ENCODE measurements at places on chromosomes 6 and 20.
A peak's percentile ranks its signal among the peaks of the same experiment; 100 is the strongest.

DNA sequence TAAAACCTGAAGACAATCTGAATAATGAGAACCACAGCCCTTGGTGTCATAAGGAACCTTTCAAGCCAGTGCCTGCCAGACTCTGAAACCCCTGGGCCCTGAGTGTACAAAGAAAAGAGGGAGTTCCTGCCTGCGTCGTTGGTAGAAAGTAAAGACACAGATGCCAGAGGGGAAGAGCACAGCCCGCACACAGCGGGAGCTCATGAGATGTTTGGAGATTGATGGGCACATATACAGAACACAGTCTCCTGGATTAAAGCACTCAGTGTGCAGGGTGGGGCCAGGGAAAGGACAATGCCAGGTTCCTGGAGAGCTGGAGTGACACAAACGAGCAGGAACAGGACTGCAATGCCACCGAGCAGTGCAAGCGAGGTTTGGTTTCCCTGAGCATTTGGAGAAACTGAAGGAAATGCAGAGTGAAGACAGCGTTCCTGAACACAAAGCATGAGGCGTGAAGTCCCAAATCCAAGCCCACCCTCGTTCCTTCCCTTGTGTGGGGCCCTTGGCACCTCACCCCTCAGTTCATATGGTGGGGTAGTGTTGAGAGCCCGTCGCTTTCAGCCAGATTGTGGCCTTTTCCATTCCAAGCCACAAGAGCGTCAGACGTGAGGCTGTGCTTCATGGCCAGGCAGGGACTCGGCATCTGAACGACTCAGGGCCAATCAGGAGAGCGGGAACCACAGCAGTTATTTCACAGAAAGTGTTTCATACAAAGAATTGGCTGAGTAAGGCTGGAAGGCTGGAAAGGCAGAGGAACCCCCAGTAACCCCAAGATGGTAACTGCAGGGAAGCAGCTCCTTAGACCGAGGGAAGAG is 41.0 kb upstream of the RPS6KA2 start:
- no peak for DNase-seq

DNA sequence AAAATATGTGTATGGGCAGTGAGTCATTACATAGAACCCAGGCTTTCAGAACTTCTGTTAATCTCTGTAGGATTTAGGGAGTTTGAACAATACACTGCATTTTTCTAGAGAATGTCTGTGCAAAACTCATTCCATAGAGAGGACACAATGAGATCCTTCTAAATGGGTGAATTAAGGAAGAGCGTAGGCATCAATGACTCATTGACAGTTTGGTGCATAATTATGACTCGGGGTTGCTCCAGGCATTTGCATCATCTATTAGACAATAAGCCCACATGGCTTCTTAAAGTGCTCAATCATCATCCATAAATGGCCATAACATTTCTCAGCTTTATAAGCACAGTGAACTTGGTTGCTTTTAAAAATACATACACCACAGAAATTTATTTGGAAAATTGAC is 625.5 kb downstream of the CDH26 start:
- DNase-seq: no peak

DNA sequence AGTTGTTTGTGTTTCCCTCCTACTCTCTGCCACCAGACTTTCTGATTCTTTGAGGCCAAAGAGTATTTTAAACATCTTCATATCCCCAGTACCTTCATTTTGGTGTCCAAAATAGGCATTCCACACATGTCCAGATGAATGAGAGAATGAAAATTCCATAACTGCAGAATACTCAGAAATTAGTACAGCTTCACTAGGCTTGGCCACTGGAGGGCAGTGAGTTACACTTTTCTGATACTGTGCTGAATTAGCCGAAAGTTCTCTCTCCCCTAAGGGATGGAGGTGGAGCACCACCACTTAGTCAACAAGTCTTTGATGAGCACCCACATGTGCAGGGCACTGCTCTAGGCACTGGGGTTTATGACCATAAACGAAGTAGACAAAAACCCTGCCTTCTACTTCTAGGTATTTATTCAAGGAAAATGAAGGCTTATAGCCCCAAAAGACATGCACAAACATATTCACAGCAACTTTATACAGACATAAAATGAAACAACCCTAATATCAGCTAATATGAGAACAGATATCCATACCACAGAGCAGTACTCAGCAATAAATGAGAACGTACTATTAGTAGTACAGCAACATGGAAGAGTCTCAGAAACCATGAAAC is 46.1 kb upstream of the TMEM217 start:
- peak; percentile 51 for DNase-seq

DNA sequence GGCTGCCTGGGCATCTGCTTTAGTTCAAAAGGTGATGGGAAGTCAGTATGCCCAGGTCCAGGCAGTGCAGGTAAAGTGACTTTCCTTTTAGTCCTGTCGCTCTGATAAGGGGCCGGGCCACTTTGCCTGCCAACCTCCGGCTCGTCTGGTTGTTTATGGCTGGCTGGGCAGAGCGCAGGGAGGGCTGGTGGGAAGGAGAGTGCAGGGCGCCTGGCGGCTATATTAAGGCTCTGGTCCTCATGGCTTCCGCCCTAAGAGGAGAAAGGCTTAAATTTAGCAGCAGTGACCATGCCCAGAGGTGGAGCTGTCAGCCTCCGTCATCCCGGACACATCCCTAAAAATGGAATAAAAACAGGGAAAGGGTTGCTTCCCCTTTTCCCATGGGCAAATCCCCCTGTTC is 14.6 kb downstream of the GATA5 start:
- DNase-seq: no peak

- DNase-seq: no peak
Observed at GRCh38 chr6:98777762-98778161, 56.6 kb upstream of the POU3F2 start.

DNA sequence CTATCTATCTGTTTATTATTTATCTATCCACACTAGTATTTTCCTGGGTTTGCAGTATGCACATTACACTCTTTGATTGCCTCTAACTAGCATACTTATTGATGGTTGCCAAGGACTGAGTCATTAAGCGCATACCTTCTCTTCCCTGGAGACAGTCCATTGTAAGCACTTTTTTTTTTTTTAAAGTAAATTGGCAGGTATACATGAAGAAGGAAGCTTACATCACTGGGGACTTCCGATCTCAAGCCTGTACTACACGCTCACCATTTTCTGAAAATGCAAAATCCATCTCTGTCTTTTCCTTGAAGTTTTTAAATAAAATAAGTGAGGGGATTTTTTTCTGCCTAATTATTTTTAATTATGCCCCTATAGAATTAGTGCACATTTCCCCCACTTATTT is 63.5 kb downstream of the HMGN3 start:
- DNase-seq: no peak

DNA sequence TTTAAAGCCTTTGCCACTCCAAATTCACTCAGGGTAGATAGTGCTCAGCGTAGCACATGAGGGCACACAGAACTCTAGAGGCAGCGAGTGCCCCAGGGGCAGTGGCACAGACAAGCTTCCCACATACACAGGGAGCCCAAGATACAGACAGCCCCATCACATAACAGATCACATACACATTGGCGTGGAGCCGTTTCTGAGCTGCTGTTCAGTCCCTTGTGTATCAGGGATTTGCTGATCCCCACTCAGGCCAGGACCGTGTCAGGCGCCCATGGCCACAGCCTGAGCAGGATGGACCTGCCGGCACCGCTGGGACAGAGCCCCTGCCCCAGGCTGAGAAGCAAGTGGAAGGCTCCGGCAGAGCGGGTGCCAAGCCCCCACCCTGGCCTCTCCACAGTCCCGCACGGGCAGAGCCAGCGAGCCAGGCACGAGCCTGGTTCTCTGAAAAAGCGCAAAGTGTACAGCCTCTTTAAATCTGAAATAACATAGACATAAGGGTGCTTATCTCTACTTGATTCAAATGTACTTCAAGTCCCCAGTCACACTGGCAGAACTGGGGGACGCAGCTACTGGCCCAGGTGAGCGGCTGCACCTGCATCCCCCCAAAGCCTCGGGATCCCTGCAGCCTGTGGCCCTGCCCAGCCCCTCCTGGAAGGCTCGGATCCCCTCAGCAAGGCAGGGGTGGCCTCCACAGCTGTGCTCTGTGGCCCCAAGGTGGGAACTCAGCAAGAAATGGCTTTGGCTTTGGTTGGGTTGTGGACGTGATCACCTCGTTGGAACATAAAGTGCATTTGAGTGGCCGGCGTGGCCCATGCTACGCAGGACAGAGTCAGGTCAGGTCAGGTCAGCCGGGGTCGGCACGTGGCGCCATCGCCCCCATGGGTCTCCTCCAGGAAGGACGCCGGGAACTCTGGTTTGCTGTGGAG is 231.3 kb downstream of the ERMARD start:
- peak; percentile 8 for DNase-seq

DNA sequence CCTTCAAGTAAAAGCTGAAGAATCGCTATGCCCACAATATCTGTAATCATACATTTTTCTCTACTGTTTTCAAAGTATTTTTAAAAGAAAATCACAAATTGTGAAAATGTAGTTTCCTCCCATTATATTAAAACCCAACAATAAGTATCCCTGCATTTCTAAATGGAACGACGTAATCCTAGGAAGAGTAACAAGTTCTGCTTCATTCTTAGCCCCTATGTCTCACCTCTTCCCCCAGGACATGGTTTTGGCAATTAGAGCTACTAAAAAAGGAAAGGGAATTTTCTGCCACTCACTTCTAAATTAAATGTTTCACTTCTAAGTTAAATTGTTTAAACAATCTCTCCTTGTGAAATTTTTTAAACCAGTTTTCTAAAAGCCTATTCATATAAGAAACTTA is 47.4 kb downstream of the TBPL1 start:
- DNase-seq: no peak

DNA sequence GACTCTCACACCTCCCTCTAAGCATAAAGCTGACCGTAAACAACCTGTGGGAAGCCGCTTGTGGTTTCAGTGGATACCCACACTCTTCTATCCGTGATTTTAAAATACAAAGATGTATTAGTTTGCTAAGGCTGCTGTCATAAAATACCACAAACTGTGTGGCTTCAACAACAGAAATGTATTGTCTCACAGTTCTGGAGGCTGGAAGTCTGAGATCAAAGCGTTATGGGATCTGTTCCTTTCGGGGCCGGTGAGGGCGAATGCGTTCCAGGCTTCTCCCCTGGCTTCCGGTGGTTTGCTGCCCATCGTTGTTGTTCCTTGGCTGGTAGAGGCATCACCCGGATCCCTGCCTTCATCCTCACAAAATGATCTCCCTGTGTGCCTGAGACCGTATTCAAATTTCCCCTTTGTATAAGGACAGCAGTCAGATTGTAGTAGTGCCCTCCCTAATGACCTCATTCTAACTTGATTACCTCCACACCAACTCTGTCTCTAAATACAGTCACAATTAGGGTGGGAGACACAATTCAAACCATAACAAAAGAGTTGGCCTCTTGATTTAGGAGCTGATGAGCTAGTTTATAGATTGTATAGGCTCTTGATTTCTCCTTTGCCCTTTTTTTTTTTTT is 210.6 kb upstream of the SOX4 start:
- DNase-seq: no peak

DNA sequence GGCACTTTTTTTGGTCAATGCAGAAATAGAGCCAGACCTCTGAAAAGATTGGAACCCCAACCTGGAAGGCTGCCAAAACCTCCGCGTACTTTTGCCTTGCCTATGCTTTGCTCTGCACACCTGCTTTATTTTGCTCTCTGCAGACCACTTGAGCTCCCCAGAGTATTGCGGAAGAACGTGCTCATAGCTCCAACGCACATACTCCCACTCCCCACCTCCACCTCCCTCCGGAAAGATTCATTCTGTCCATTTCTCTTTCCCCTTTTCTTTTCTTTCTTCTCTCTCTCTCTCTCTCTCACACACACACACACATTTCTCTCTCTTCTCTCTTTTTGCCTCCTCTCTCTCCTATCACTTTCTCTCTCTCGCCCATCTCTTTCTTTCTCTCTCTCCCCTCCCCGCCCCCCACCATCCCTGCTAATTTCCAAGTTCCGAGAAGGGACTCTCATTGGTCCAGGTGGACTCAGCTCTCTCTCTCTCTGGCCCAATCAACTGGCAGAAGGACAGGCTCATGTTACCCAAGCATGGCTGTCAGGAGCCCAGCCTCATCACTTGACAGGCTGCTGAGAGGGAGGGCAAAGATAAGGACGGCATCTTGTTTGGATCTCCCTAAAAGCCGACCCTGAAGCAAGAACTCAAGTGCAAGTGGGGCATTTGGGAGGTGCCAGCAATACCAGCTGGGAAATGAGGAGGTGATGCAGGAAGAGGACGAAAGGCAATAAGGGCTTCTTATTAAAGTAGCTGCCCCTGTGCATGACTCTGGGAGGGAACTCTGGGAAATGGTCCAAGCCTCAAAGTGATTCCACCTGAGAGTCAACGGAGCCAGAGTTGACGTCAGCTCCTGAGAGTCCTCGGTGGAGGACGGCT is 246.1 kb downstream of the LY86 start:
- DNase-seq: no peak

DNA sequence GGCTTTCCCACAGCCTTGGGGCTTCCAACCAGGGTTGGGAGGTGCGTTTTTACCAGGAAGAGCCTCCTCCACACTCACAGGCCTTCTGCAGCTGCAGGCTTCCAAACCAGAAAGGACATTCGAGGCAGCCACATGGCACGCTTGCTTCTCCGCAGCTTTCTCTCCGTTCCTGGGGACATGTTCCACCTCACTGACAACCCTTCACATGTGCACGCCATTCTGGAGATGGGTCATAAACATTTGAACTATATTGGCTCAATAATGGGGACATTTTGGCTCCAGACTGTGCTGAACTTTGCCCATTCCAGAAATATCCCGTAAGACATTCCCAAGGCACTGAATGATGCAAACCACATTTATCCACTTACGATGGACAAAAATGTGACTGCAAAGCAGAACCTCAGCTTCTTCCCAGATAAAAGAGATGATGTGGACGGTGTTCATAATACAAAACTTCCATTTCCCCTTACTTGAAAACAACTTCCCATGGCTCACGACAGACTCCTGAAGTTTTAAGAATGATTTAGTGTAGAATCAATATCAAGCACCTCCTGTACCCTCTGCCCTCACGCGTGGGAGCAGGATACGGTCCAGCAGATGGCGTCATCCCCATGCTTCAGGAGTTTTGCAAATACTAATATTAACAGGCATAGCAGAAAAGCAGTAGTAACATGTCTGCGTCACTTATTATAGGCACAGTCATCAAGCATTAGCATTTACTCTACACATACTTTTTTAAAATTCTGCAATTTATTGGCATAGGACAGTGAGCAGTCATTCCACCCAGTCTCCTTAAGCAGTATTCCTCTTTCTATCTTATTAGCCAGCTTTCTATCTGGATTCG is 25.4 kb upstream of the FOXF2 start:
- DNase-seq: no peak

DNA sequence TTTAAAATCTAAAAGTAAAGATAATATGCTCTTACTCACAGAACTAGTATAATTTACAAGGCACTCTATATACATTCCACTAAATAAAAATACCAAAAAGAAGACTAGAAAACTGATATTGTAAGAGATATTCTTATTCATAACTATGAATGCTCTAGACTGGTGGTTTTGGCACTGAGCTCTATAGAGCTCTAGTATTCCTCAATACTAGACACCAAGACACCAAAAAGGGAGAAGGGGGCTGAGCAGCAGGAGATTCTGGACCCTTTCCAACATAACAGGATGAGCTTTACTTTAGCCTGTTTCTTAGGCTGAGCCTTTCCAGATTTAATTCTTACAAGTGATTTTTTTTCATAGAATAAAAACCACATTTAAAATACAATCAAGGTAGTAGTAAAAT is 173.6 kb downstream of the COL21A1 start:
- no peak for DNase-seq

- no peak for DNase-seq
Observed at GRCh38 chr20:31717478-31718201, 5.0 kb downstream of the BCL2L1 start.

All from head of caudate nucleus (tissue), 42 donors.